ENCODE measurements at places on chromosomes 16 and 17.

GRCh38 chr17:74541176-74542111, 4.5 kb downstream of the CD300C start:
- no peak for DNase-seq

DNA sequence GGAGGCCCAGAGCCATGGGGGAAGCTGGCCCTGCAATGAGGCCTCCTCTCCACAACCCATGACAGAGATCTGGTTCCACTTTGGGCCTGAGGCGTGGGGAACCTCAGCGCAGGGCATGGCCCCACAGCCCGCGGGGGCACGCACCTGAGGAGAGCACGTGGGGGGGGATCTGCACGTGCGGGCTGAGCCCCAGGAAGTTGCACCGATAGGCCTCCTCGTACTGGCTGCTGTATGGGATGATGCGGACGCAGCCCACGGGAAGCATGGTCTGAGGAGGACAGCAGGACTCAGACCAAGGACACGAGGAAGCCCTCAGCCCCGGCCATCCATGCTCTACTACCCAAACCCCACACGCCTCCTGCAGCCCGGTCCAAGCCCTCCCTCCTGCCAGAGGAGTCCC, 10.1 kb upstream of the PLD6 start:
- DNase-seq, result no peak

- DNase-seq, result peak; percentile 30
Measured at GRCh38 chr17:44221862-44222111, 2.3 kb upstream of the UBTF start.

GRCh38 chr16:30867747-30868146, 26.1 kb downstream of the BCL7C start:
- no peak for DNase-seq

DNA sequence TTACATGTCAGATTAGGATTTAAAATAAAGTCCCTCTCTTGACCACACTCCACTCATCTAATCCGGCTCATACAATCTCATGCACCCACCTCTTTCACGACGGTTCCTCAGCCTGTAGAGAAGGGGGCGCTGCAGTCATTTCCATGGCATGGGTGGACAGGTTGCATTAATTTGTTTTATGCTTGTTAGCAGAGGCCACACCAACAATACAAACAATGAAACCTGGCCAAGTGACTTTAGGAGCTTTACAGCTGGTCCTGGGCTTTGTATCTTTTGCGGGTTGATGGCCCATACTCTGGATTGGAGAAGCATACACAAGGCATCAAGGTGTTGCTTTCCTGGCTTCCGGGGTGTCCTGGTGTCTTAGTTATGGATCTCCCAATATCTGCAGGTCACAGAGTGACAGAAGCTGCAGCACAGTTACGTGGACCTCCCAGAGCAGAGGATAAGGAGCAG, 9.7 kb upstream of the SNF8 start:
- DNase-seq, result peak; percentile 20

Data from activated naive CD8-positive, alpha-beta T cell treated with anti-CD3 and anti-CD28 coated beads for 36 hours (primary cell).